ENCODE measurements at places on chromosomes 3 and 15.

DNA sequence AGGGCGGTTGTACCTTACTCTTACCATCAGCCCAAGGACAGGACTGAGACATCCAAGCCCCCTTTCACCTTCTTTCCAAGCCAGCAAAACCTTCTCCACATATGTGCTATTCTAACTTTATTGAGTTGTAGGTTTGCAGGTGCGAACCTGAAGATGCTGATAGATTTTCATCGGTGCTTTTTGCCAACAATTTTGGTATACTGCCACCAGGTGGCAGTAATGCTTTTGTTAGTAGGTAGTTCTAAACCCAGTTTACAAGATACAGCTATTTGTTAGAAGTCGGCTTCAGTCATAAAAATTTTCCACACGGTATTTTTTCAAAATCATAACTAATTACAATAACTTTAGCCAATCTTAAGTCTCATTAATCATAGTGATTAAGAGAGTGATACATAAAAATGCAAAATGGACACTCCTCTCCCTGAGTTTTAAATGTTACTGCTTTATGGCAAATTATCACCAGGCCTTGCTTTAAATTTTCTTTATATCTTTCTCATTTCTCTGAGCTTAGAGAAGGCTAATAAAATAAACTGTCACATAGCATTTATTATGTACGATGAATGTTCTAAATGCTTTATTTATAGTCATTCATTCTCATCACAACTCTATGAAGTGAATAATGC lies 636 bp downstream of the TBC1D21 start:
- no peak for DNase-seq

GRCh38 chr3:187066228-187066995 lies 72.9 kb downstream of the RPL39L start:
- peak; percentile 11 for DNase-seq

DNA sequence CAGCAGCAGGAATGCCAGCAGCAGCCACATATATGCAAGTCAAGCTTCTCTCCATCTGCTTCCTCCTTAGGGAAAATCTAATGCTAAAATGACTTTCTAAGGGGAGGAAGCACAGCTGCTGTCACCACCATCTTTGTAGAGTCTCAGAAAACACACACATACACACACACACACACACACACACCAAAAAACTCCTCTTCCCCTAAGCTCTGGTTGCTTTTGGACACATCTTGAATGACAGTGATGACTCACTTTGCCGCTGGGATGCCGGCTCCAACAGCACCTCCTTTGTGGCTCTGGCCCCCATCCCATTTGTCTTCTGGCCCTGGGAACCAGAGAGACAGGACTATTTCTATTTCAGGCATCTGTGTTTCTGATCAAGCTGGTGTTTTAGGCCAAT lies 124.8 kb upstream of the GOLIM4 start:
- DNase-seq: no peak

- no peak for DNase-seq
These were observed 777 bp upstream of the EIF4A2 start for GRCh38 chr3:186782542-186783057.

DNA sequence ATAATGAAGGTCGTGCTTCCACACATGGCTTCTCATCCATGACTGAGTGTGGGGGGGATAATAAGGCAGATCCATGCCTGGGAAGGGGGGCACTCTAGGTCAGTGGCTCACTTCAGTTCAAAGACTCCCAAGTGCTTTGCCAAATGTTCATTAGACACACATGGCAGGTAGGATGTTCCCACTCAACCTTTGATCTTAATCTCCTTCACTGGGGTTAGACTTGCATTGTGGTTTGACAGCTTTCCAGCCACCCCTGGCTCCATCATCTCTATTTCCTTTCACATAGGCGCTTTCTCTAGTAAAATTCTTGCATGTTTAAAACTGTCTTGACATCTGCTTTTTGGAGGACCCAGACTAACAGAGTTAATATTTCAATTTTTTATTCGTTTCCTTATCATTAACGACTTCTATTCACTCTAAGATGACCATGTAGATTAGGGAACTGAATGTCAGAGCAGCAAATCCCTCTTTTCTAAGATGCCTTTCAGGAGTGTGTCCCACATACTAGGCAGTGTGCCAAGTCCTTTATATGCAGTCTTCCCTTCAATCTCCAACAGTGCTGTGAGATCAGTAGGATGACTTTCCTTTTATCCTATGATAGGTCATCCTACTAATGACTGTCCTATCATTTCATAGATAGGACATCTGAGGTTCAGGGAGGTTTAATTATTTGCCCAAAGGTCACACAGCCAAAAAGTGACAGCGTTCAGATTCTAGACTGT lies 57.9 kb downstream of the BTD start:
- DNase-seq: no peak

GRCh38 chr3:34175636-34176176 lies 377.3 kb downstream of the PDCD6IP start:
- no peak for DNase-seq

DNA sequence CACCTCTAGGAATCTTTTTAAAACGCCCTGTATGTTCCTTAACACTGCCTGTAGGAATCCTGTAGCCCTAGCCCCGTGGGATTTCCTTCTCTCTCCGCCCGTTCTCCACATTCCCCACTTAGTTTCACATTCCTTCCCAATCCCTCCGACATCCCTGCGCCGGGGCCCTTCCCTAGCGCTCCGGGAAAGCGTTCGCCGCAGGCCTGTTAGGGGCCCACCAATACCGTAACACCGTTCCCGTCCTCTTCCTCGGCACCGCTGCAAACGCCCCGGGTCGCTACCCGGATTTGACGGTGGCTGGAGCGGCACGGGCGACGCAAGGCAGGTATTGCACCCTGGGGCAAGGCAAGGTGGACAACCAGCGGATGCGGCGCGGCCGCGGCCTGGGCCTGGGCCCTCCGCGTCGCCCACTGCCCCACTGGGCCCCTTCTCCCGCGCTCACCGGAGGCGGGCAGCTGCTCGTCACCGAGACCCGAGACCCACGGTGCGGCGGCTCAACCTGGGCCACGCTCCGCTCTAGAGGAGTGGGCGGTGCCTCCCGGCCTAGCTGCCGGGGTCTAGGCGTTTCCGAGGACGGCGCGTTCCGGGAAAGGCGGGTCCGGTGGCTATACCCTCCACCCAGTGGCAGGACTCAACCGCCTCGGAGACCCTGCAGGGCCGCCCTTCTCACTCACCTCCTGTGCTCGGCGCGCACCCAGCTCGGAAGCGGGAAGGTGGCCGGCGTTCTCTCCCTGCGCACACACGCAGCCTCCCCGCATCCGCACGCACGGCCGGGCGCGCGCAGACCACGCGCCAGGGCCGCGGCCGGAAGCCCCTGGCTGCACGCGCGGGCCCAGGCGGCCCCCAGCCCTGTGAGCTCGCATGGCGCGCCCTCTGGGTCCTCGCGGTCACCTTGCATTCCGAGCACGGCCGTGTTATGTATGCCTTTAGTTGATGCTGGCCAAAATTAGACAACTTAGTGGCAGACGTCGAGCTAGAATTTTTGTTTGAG lies at the start of gene B3GALNT1:
B3GALNT1 (minus strand) TSS at position 789 of the 991 bp plus-strand sequence. CDS start 18,595 bp downstream, outside the sequence.
- no peak for DNase-seq

GRCh38 chr15:73052653-73053397 lies 562 bp downstream of the NEO1 start:
- DNase-seq: no peak
